ENCODE measurements at places on chromosomes 12 and 14.

DNA sequence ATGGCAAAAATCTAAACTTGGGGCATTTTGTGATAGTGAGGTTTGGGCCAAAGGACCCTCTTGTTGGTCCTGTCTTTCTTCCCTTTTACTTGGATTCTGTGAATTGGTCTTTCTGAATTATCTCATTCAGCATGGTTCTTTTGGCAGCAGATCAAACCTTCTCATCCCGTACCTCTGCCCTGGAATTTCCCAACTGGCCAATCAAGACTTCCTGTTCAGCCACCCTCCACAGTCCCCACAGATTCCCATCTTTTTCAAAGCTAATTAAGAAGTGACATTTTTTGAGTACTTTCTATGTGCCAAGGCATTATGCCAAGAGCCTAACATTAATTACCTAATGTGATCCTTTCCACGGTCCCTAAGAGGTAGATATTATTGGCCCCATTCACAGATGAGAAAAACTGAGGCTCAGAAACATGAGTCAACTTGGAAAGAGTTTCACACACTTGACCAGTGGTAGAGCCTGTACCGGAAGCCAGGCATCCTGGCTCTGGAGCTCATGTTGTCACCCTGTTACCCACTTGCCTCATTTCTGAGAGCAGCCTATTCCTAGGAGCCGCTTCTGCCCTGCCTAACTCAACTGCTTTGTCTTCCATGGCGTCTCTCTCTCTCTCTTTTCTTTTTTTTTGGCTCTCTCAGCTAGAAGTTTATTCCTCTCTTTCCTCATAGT, 135.9 kb downstream of the C12orf75 start:
- no peak for DNase-seq

DNA sequence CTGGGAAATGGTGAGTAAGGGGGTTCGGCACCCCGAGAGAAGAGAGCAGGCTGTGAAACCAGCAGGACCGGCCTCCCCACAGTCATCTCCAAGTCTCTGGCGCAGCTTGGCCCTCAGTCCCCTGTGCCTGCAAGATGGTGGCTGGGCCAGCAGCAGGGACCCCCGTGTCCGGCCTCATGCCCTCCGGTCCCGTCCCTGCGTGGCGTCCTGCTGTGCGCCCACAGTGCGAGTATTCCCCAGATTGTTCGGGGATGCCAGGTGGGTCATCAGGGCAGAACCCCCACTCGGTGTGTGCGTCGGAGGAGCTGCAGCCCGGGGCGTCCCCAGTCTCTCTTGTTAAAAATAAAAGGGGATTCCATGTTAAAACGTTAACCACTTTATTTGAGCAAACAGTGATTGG, 216.9 kb upstream of the ALG10B start:
- DNase-seq: no peak

DNA sequence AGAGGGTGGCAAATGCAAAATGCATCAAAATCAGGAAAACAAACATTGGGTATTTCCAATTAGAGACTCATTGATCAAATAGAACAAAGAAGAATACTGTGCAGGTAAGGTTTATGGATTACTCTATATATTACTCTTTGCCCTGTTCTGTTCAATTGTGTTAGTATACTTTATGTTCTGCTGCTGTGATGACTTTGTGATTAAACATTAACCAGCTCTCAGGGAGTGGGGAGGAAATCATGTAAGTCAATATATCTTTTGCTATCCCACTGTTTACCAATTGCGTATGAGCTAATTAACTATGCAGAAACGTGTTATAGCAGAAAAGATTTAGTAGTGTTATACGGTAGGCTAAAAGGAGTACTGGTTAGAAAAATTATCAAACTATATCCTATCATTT, 129.4 kb downstream of the PDE3A start:
- DNase-seq: no peak

- no peak for DNase-seq
These were observed 17.7 kb upstream of the ASCL1 start for GRCh38 chr12:102939670-102940222.

GRCh38 chr12:62933220-62933601, 1.7 kb downstream of the PPM1H start:
- no peak for DNase-seq

GRCh38 chr14:71142375-71143038, 235.2 kb downstream of the PCNX1 start:
- no peak for DNase-seq

All from omental fat pad (tissue), 4 donors.